Fibroblast of skin of scalp (primary cell): ENCODE measurements at places on chromosomes 5 and 9.

DNA sequence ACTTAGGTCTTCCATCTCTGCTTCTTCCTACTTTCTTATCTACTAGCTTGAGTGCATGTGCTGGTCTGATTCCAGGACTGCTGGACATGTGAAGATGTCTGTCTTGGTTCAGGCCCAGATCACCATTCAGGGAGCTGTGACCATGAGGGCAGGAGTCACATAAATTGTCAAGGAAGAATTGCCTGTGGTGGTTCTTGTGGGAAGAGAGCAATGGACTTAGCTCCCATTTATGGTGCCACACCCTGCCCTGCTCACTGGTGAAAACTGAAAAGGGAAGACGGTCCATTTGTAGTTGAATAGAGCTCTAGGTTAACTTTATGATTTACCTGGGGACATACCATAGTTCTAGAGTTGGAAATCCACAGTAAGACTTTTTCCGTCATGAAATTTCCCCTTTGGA, 244.3 kb upstream of the ZNF608 start:
- no peak for DNase-seq

GRCh38 chr9:4690144-4690543, 10.8 kb downstream of the CDC37L1 start:
- no peak for DNase-seq

DNA sequence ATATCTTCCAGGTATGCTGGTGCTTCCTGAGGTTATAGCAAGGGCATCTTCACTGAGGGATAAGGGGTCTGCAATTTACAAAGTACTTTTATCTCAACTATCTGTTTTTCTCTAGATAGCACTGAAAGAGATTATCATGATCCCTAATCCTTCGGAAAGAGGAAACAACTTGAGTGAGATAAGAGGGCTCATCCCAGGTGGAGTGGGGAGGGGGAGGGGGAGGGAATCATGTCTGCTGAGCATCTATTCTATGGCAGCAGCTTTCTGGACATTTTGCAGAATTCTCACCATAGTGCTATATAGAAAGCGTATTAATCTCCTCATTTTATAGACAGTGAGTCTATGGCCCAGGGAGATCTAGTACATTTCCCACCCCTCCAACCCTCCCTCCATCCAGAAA, 5.9 kb downstream of the TNFSF15 start:
- DNase-seq: no peak

DNA sequence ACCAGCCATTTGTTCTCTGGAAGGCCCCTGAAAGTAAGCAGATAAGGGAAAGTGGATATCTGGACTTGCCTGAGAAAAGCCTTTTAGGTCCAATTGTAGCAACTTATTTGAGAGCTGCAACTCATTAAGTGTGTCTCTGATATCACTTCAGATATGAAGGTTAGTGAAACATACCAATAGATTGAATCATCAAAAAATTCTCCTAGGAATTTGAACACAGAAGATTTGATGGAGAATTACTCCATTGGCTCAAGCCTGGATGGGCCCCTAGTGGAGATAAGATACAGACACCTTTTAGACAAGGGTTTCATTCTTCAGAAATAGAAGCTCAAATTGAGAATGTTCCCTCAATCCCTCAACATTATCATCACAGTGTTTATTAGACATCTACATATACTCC, 356.7 kb downstream of the NDUFS4 start:
- DNase-seq: peak; percentile 56

- no peak for DNase-seq
Observed at GRCh38 chr9:128807827-128808226, 10.5 kb upstream of the ENDOG start.

DNA sequence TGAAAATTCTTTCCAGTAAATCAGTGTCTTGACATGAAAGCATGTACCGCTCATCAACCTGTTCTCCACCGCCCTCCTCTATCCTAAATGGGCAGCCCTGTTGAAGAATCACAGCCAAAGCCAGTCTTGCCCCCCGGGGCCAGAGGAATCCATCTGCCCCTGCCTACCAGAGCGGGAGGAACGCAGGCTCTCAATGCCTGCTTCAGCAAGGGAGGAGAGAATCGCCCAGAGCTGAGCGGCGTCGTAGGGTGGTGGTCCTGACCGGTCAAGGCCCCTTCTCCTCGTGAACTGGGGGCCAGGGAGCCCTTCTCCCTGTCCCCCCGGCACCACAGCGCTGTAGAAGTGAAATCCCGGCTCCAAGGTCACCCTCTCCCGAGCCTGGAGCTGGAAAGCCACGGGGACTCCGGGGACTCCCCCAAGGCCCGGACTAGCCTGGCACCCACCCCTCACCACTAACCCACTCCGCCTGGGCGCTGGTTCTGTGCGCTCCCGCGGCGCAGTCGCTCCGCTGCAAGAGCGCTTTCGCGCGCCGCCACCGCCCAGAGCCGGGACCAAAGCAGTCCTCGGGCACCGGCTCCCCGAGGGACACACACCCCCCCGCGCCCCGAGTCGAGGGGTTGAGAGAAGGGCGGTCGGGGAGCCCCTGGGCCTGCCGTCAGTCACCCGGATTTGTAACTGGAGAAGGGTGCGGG, 718 bp upstream of the TMEM215 start:
- no peak for DNase-seq

GRCh38 chr5:141753971-141754713, 72.1 kb upstream of the ARAP3 start:
- DNase-seq: peak; percentile 54

DNA sequence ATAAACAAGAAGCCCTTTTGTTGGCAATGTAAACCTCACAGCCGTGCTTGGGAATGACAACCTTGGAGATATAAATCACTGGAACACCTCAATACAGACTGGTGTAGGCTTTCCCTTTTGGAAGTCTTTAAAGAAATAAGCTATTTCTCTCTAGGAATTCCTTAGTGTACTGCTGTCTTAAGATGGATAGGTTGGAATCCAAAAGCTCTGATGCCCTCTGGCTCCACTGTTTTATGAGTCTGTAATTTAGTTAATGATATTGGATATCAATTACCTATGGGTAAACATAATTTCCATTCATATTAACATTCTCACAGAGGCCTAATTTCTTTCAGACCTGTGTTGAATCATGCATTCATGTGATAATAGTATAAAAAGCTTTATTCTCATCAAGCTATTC, 435.9 kb upstream of the MPDZ start:
- no peak for DNase-seq

DNA sequence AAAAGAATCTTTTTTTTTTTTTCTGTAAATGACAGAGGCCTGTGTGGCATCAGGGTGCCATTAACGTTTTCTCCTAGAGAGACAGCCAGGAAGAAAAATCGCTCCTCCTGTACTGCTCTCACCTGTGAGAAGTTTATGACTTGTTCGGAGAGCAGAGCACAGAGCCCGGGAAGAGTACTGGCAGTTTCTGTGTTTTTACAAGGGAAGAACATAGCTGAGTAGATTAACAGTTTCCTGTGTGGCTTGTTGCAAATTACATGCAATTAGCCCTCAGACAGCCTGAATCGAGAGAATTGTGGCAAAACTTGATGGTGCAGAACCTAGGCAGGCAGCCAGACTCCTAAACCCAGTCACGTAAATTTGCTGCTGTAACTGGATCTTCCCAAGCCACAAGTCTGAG, 32.1 kb downstream of the PRKACG start:
- no peak for DNase-seq

DNA sequence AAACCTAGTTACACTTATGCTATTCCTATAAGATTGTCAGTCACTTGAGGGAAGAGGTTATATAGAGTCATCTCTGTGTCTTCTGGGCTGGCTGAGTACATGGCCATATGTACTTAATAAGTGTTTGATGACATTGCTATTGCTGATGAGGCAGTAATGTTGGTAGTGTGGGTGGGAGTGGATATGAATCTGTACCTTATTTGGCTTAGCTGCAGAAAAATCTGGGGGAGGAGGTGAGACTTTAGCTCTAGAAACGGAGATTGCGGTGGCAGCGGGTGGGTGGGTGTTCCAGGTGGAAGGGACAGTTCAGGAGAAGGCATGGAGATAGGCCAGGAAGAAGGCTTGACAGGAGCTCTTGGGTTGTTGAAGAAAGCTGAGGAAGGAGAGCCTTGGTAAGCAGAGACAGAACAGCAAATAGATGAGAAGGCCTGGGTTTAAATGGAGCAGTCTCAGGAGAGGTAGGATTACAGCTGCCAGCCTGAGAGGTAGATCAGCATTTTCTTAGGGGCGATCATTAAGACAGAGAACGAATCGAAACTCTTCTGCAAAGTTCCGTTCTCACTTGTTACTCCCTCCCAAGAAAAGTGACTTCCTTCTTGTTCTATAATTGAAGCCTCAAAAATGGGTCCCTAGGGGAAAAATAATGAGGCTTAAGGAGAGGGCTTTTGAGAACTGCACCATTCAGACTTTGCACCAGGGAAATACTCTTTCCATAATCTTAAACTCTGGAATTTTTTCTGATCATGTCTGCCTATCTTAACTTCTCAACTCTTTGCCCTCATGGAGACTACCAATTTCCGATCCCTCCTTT, 160.5 kb downstream of the UNC13B start:
- no peak for DNase-seq

GRCh38 chr9:38690574-38690973, 29.4 kb downstream of the FAM240B start:
- DNase-seq: no peak

GRCh38 chr9:5482194-5482593, 28.1 kb upstream of the PDCD1LG2 start:
- no peak for DNase-seq

DNA sequence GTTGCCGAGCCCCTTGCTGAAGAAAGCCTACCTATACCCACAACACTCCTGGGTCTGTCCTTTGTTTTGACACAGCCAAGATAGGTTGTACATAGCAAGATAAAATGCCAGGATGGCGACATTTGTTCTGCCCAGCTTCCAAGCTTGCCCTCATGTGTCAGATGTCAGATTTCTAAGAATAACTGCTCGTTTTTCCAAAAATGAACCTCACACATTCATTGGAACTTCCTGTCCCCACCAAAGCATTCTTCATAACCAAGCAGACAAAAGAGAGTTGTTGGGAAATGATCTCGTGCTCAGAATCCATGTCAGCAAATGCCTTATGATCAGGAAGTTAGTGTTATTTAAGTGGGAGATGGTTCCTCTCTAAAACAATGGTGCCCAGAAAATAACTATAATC, 210.1 kb downstream of the ZNF608 start:
- no peak for DNase-seq
